Stimulated activated CD8-positive, alpha-beta memory T cell treated with anti-CD3 and anti-CD28 coated beads, Interleukin-15, amount 100 ng/mL, for 48 hours (primary cell): ENCODE measurements at places on chromosomes 7 and 10.

GRCh38 chr10:8065651-8066050 lies 11.2 kb downstream of the GATA3 start:
- no peak for DNase-seq

GRCh38 chr7:49294611-49295010 lies 370.3 kb downstream of the CDC14C start:
- DNase-seq, result no peak

DNA sequence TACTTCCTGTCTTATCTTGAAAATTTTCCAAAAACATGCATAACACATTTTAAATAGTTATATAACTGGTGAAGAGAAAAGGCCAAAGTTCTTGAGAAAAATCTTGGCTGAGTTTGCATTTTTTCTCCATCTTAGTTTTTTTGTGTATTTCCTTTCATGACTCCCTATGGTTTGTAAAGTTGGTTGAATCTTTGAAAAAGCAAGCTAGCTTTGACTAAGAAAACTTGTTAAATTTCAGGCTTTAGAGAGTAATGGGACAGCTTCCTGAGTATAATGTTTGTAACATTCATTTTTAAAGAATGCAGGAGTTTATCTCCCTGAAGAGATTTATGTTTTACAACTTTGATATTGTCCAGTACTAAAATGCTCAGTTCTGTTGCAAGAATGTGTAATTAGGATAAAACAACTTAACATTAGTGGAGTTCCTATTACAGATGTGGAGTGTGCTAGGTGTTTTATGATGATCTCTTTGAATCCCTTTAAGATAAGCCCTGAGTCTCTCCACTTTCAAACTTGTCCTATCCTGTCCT lies 11.1 kb upstream of the HERPUD2 start:
- DNase-seq, result no peak

GRCh38 chr10:78254013-78254412 lies 220.3 kb downstream of the RPS24 start:
- DNase-seq, result no peak

DNA sequence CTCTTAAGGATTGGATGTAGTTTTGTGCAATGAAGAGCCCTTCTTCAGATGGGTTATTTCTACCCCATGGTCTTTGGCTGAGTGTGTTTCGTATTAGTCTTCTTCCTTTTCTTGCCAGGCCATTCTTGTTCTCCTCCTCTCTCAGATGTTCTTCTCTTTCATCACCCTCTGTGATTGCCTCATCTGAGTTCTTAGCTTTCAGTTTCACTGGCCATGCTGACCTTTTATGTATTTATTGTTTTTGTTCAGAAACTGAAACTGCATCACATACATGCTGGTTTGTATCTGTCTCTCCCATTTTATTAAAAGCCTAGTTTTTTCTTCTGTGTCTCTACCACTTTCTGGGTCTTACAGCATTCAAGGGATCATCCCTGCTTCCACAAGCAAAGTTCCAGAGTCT lies 21.7 kb upstream of the PCGF5 start:
- no peak for DNase-seq

- no peak for DNase-seq
These were observed 64.0 kb downstream of the CACNB2 start for GRCh38 chr10:18204039-18204835.

DNA sequence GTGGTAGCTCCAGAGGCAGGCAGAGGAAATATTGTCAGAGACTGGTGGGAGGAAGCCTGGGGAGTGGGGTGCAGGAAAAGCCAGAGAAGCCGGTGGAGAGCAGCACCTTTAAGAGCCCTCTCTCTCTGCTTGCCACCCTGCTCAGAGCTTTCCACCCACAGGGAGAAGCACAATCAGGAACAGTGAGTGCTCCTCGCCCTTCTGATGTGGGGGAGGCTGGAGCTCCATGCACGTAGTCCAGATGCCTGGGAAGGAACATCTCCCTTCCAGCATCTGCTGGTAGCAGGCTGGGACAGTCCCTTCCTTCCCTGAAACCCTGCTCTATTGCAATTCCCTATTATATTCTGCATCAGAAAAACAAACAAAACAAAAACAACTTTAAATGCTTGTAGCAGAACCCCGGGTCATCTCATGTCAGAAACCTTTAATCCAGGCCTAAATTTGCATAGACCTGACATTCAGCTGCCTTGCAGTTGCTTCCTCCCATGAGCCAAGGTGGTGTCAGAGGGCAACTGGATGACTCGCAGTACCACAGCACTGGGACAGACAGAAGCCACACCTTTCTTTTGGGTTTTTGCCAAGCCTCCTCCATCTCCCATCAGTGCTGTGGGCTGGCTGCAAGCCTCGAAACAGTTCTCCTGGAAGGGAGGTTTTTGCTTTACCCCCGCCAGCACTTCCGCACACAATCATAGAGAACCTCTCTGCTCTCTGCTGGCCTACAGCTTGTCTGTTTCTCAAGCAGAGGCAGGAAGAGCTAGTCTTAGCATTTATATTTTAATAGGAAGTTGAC lies 13.1 kb downstream of the AVPI1 start:
- DNase-seq, result peak; percentile 23

DNA sequence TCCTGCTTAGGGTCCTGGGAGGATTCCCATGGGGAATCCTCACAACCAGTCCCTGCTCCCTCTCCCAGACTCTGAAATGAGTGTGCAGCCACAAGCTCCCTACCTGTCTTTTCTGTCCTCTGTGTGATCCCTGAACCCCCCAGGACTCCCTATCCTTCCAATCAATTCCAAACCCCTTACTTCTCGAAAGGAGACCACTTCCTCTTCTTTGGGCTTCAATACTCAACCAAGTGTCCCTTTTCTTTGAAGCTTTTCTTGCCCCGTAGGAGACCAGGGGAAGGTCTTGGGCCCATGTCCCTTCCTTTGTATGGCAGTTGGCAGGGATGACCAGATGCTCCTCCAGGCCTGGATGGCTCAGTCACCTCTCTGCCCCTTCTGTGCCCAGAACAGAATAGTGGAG lies 1.7 kb downstream of the AEBP1 start:
- DNase-seq, result no peak

DNA sequence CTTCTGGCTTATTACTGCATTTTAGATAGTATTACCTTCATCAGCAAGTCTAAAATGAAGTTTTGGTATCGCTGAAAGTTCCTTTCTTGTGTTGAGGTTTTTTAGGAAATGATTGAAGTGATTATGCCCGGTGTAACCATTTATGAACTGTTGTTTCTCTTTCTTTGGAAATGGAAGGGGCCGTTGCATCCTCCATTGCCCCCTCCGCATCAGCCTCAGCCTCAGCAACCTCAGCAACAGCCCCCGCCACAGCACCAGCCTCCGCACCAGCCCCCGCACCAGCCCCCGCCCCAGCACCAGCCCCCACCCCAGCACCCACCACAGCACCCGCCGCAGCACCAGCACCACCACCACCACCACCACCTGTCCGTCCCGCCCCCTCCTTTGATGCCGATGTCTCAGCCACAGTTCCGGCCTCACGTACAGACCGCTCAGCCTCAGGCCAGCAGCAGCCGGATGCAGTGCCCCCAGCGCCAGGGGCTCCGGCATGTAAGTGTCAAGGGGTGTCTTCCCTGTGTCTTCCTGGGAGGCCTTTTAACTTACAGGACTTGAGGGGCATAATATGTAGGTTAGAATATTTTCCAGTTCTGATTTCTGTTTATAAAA lies 72.6 kb downstream of the SHH start:
- DNase-seq, result no peak

- DNase-seq, result no peak
These were observed 33.1 kb downstream of the ZMIZ1 start for GRCh38 chr10:79101560-79102497.

GRCh38 chr10:98077223-98077622 lies 46.8 kb upstream of the CRTAC1 start:
- no peak for DNase-seq

- DNase-seq, result no peak
These were observed 97.2 kb downstream of the GALNT17 start for GRCh38 chr7:71229148-71229547.
